ENCODE measurements at places on chromosomes 7 and 10.

DNA sequence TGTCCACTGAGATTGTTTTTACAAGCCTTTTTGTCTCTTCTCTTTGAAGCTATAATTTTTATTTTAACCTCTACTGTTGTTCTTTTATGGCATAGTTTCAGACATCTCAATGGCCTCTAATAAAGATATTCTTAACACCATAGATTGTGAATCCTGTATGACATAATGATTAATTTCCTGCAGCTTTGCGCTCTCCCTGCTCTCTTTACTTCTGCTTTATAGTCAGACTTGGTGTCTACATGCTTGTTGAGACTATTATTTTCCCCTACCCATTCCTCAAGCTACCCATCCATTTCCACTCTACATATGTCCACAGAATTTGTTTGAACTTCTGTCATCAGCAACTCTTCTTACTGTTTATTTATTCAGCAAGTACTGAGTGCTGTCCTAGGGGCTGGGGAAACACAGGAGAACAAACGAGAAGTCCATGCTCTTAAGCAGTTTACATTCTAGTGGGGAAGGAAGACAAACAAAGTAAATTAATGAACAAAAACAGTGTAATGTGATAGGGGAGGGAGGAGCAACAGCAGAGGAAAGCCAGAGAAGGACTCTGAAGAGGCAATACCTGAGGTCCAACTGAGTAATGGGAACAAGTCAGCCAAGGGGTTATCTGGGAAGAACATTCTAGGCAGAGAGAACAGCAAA lies 110.1 kb downstream of the CDK14 start:
- DNase-seq = no peak

DNA sequence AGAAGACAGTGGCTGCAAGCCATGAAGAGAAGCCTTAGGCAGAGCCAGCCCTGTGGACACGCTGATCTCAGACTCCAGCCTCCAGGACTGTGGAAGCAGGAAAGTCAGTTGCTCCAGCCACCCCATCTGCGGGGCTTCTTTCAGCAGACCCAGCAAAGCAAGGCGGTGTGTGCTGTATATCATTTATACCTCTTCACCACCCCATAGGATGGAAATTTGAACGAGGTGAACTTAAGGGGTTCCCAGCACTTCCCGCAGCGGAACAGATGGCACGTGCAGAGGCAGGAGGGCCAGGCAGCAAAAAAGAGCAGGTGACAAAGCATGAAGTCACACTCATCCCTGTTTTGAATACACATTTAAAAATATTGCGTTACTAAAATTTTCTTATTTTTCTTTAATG lies 159.4 kb downstream of the ADARB2 start:
- no peak for DNase-seq

- DNase-seq = no peak
Observed at GRCh38 chr10:103748020-103748419, 107.4 kb downstream of the SH3PXD2A start.

GRCh38 chr7:102096706-102097427 lies 189.8 kb upstream of the SH2B2 start:
- no peak for DNase-seq
